ENCODE measurements at places on chromosomes 7 and 10.

GRCh38 chr7:23712368-23713284, 2.6 kb downstream of the STK31 start:
- peak; percentile 61 for DNase-seq

DNA sequence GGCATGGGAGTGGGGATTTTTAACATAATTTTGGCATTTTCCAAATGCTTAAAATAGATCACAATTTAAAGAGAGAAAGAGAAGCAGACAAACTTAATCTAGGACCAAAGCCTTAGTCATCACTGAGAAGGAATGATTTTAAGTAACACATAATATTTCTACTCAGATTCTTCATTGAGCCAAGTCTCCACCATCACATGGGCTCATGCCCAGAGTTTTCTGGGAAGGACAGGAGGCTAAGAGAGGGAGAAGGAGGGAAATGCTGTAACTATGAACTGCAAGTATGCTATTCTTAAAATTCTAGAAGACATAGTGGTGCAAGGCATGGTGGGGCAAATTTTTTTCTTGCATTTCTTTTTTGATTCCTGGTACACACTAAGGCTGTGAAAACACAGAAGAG, 23.8 kb upstream of the UBE2D1 start:
- no peak for DNase-seq

DNA sequence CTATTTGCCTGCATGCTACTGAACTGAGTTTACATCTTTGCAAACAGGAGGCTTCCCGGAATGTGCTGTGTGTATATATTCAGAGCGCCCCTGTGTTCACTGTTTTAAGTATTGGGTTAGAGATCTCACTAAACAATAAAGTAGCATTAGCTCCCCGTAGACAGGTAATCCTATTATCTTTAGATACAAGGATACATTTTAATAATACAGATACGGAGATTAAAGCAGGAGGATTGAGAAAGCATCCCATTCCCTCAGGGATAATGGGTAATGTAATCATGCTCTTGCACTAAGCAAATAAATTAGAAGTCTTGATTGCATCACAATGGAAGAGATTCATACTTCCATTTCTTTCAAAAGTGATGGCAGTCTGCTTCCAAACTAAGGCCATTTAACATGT, 809.0 kb downstream of the NRG3 start:
- DNase-seq: no peak

GRCh38 chr10:44787480-44788075, 123.6 kb upstream of the TMEM72 start:
- DNase-seq: no peak

GRCh38 chr7:46707973-46708372, 786.9 kb upstream of the IGFBP3 start:
- no peak for DNase-seq

DNA sequence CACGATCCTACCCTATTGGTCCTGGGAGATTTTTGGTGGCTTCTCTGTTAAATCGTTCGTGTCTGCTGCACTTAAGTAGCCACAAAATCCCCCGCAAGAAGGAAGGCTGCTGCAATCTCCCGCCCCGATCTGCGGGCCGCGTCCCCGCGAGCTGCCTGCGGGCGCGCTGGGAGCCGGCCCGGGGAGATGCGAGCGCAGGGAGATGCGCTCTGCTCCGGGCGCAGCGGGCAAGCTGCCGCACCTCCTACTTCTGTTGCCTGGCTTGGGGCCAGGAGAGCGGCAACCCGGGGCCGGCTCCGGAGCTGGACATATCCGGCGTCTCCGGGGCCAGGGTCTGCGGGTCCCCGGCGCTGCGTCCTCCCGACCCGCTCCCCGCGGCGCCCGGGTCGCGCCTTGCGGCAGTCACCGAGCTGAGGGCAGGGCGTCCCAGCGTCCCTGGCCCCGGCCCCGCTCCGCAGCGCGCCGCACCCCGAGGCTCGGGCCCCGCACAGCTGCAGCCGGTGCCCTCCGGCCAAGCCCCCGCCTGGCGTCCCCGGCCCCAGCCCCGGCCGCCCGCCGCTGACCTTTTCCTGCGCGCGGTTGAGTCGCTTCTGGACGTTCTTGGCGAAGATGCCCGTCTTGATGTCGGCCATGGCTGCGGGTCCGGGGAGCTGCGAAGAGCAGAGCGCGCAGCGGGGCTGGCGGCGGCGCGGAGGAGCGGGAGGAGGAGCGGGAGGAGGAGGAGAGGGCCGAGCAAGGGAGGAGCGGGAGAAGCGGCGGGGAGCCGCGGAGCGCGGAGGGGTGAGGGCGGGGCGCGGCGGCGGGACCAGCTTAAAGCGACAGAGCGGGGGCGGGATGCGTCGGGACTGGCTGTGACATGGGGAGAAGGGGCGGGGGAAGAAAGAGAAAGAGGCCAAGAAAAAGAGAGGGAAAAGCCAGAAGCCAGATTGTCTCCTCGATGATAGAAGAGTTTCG, at the start of gene AMPH:
TSS of gene AMPH (minus strand) at position 654 of the 954 bp plus-strand sequence. CDS start at position 632, 22 bp downstream.
- no peak for DNase-seq

DNA sequence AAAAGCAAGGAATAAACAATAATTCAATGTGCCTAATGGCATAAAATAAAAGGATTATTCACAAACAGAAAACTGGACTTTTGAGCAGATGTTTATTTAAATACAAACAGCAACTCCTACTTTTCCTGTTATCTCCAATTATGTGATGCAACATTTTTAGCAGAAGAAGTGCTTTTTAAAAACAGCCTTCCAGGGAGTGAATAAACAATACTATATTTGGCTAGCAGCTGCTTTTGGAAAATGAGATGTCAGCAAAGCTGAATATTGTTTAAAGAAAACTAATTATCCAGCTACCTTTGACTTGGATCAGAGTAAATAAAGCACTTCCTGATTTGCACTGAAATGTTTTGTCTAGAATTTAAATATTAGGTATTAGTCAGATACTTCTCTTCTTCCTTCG, 23.2 kb downstream of the CDK1 start:
- no peak for DNase-seq

GRCh38 chr7:139696552-139696951, 81.2 kb downstream of the HIPK2 start:
- no peak for DNase-seq

GRCh38 chr7:108067844-108068243, 62.3 kb downstream of the LAMB4 start:
- DNase-seq: no peak

DNA sequence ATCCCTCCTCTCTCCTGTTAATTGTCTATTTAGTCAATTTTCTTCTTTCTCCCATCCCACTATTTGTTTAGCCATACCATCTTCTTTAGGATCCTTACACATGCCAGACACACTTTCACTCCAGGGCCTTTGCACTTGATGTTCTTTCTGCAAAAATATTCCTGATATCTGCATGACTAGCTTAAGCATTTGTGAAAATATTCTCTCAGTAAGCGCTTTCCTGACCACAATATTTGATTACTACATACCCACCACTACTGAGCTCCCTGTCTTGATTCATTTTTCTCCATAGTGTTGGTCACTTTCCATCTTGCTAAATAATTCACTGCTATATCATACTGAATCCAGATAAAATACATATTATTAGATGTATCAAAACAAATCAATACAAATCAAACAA, 75.1 kb downstream of the SEMA3D start:
- no peak for DNase-seq

DNA sequence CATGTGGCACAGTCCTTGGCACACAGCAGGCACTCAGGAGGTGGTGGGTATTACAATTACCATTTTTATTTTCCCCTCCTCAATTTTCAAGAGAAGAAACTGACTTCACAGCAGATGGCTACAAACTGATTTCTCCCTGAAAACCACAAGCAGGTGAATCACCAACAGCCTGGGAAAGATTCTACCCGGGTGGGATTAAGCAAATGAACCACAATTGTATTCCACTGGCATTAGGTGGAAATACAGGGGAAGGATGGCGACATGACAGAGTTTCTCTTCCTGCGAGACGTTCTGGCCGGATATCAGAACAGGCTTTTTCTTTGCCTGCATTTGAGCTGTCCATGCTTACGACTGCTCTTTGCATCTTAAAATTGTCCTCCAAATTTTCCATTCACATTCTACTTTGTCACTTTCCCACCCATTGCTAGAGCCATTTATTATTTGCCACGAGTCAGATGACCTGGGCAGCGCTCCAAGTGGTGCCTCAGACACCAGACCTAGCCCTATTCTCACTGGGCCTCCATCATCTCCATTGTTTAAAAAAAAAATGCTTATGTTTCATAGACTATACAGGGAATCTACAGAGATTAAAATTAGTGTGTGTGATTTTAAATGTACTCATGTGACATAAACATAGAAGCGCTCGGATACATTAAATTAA, 4.6 kb downstream of the DENND11 start:
- no peak for DNase-seq

DNA sequence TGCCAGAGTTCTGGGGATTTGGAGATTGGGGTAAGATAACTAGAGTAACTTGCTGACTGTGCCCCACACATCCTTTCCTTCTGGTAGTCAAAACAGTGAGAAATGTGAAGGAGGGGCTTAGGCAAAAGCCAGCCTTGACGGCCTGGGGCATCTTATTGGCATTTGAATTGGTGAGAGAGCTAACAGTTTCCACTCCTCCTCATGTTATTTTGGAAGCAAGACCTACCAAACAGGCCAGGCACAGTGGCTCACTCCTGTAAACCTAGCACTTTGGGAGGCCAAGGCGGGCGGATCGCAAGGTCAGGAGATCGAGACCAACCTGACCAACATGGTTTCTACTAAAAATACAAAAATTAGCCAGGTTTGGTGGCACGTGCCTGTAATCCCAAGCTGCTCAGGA, 596.6 kb downstream of the GRM8 start:
- no peak for DNase-seq

GRCh38 chr7:132739271-132739955, 163.1 kb upstream of the PLXNA4 start:
- no peak for DNase-seq

DNA sequence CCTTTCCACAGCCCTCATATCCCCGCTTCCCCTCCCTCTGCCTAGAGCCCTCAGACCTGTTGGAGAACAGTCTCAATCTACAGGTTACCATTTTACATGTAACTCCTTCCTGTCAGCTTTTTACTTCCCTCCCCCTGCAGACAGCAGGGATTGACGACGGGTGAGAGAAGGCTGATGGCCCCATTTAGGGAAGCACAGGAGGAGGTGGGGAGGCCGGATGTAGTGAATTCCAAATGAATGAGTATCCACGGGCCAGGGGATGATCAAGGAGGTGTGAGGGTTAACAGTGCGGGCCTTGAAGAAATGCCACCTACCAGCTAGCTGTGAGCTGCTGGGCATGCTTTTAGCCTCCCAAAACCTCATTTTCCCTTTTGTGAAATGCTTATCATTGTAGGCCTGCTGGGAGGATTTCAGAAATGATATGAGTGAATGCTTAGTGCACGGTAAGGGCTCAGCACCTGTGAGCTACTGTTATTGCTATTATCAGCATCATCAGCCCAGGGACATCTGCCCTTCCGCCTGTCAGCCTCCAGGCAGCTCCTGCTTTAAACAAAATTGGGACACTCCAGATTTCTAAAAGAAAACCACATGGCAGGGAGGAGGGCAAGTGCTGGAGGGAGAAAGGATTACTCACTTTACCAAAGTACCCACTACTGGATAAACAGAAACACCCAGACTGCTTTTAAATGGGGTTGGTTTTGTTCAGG, 6.5 kb upstream of the NANOS1 start:
- no peak for DNase-seq

- DNase-seq: no peak
Measured at GRCh38 chr10:47452495-47453140, 31.3 kb downstream of the ANXA8 start.

- no peak for DNase-seq
Measured at GRCh38 chr7:136254148-136254547, 277.0 kb upstream of the MTPN start.

- no peak for DNase-seq
Measured at GRCh38 chr7:107959527-107959898, 43.4 kb downstream of the LAMB1 start.

All from NCI-H1694 (cell line).